HFFc6 (cell line): ENCODE measurements at places on chromosomes 5 and 9. TPM values are rescaled to one million over a fixed set of nuclear protein-coding genes. Genes with fewer than 3 reads are reported as not detected.
A peak's percentile ranks its signal among the peaks of the same experiment; 100 is the strongest.

DNA sequence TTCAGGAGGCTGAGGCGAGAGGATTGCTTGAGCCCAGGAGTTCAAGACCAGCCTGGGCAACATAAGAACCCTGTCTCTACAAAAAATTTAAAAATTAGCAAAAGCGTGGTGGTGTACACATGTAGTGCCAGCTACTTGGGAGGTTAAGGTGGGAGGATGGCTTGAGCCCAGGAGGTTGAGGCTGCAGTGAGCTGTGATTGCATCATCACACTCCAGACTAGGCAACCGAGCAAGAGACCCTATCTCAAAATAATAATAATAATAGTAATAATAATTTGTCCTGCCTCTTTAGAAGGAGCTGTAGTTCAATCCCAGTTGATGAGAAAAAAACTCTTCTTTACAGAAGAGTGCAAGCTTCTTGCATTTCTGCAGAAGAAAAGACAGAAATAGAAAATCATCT, 10.0 kb upstream of the CD74 start:
- DNase-seq, result no peak

The LAMC3 gene
- total RNA-seq, result 0.05 TPM in 1 of 3 replicates, not detected in the others

The CDO1 gene
- total RNA-seq, result 0.12 to 0.30 TPM in 2 of 3 replicates, not detected in the other

The BAG1 gene
- 28.9 TPM in 2 replicates for total RNA-seq

GRCh38 chr9:93299418-93300174, 115.7 kb downstream of the WNK2 start:
- DNase-seq, result no peak

The FBXO4 gene
- total RNA-seq, result 4.7 to 7.8 TPM (median 4.8 TPM) in 3 replicates

- no peak for DNase-seq
Observed at GRCh38 chr9:120926397-120926928, at the start of gene TRAF1. TRAF1 (minus strand) TSS chr9:120926796; CDS start chr9:120926075, 721 bp downstream.

The HTR1A gene
- not detected in 3 replicates for total RNA-seq

DNA sequence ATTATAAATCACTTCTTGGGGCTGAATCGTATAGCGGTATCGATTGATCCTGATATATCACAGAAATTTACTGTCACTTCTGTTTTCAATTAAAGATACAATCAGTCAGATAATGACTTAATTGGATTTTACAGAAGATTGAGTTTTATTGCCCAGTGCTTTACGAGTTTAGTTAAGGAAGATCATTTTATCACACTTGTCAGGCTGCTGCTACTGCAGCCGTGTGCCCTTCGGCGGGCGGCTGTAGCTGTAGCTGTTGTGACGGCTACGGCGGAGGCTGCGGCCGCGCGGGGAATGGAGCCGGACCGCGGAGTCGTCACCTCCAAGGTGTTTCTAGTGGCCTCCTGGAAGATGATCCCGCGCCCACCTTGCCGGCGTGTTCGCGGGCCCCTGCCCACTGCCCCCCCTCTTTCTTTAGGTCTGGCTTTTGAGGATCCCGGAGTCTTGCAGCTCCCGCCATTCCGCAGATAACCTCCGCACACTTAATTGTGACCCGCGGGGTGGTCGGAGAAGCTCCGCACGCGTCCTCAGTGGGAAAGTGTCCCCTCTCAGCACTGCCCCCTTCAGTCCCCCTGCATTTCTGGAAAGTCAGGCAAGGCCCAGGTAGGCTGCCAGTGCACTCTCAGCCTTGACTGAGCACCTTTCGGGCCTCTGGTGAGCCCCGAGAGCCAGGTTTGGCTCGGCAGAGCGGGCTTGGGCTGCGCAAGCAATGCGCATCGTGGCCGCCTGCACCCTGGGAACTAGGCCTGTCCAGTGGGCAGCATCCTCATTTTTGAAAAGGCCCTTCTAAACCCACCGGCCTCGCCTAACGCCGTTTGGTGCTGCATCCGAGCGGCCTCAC, 6.9 kb upstream of the DMRT3 start:
- no peak for DNase-seq

The SGCD gene
- total RNA-seq, result 5.8 to 6.7 TPM (median 6.5 TPM) in 3 replicates

The TUSC1 gene
- total RNA-seq, result 0.18 to 4.0 TPM (median 0.41 TPM) in 3 replicates

DNA sequence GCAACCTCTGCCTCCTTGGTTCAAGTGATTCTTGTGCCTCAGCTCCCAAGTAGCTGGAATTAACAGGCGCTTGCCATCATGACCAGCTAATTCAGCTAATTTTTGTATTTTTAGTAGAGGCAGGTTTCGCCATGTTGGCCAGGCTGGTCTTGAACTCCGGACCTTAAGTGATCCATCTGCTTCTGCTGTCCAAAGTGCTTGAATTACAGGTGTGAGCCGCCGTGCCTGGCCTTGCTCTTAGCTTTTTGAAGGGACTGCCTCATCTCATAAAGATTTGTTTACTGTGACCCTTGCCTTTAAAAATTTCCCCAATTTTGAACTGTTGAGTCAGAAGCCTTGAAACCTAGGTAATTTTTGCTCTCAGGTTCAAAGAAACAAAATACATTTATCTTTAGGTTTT, 17.3 kb downstream of the GPBP1 start:
- DNase-seq, result no peak

GRCh38 chr9:87795178-87795577, 69.3 kb downstream of the CTSL start:
- no peak for DNase-seq

DNA sequence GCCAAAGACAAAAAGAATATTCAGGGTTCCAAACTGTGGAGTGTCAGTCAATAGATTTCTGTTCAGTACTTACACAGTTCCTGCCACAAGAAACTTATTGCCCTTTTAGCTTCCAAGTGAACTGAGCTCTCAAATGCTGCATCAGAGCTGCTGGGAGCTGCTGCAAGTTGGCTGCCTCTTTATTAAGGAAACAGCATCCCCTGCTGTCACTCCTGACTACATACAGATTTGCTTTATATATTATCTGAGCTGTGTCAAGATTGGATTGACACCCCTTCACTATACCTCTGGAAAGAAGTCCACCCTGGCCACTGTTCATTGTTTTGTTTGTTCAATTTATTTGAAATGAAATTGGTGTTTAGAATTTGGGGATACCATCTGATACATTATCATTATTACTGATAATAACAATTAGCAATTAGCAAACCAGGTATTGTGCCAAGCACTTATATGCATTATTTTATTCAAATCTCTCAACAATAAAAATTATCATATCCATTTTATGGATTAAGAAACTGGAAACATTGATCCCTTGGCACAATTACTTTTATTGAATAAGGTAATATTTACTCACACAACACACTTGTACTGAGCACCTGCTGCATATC, 16.4 kb upstream of the C5orf58 start:
- DNase-seq, result peak; percentile 64

The RMRP gene
- total RNA-seq, result 35,096 to 39,404 TPM (median 38,302 TPM) in 3 replicates

The PRR16 gene
- 50.9 to 67.3 TPM (median 66.4 TPM) in 3 replicates for total RNA-seq

DNA sequence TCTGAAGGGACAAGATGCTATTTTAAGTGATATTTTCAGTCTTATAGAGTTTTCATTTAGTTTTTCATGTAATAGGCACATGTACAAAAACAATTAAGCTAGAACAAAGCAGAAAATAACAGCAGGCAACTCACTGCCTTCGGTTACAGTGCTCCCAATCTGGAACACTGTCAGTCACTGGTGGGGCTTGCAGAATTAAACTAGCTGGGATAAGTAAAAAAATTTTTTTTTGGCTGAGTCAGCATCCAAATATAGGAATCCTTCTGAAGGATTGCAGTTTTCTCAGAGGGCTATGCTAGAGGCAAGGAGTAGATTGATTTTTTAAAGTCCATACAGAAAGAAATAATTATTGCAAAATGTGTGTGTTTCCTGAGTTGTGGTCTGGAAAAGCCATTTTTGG, 250.2 kb upstream of the RFX3 start:
- DNase-seq, result no peak

DNA sequence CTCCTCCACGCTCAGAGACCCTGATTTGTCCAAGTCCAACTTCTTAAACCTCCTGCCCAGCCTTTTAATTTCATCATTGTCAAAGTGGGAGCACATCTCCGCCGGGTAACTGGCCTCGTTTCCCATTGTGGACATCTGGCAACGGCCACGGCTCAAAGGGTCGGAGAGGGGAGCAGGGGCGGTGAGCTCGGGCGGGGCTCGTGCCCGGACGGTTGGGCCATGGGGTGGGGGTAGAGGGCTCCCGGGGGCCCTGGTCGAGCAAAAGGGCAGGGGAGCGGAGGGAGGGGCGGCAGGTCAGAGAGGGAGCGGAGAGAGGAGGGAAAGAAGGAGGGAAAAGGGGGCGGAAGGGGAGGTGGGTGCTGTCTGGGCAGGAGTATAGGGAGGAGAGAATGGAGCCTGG, at the start of gene PPP3R2:
Gene PPP3R2, minus strand, starts transcription at position 174 of the 400 bp plus-strand sequence. Its CDS starts 48 bp downstream, at position 126.
- no peak for DNase-seq

DNA sequence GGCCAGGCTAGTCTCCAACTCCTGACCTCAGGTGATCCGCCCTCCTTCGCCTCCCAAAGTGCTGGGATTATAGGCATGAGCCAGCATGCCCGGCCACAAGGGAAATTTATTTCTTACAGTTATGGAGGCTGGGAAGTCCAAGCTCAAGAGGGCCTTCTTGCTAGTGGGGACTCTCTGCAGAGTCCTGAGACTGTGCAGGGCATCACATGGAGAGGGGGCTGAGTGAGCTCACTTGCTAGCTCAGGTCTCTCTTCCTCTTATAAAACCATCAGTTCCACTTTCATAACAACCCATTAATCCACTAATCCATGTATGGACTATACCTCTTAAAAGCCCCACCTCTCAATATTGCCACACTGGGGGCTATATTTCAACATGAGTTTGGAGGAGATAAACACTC, 5.1 kb upstream of the SPIN1 start:
- no peak for DNase-seq

DNA sequence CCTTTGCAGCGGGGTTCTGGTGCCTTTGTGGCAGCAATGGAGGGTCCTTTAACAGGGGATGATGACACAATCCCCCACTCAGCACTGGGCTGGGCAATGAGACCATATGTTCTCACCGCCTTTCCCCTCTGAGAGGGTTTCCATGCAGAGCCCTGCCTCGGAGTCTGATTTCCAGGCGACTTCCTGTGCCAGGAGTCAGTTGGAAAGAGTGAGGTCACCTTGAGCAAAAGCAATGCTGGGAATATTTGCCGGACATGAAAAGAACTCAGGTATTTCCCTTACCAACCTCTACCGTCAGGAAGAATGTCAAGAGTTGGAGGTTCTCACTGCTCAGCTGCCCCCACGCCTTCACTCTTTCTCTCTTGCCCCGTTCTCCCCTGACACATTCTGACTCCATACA, 284.2 kb upstream of the IRX1 start:
- no peak for DNase-seq

DNA sequence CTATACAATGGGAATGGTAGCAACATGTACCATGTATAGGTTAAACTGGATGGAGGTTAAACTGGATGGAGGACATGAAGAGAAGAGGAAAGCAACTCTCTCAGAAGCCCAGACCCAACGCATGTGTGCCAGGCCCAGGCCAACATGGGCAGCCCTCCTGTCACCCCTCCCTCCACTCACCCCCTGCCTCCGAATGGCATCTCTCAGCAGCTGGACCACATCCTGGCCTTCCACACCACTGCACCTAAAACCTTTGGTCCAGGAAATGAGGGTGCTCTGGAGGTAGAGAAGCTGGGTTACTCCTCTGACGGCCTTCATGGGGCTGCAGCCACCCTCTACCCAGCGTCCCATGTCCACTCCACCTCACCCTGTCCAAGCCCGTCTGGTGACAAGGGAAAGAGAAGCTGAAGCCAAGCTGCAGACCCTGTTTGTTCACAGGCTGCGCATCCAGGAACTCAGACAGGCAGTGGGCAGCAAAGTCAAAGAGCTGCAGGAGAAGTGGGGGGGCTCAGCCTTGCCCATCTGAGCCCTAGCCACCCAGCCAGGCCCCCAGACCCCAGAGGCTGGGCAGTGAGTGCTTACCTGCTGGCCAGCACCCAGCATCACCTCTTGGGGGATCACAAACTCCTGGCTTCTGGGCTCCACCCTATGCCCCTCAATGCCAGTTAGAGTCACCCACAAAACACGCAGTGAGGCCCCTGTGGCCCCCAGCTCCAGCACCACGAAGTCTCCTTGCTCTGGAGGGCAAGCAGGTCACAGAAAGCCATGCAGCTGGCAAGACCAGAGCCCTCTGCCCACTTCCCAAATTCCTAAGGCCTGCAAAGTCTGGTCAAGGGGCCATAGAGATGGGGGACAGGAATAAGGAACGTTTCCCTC, 8.5 kb downstream of the HK3 start:
- DNase-seq, result no peak

The FAM169A gene
- not detected in 3 replicates for total RNA-seq

GRCh38 chr9:114968671-114969070, 38.3 kb upstream of the TNFSF8 start:
- DNase-seq, result no peak

- DNase-seq, result no peak
Observed at GRCh38 chr9:93656426-93657239, 80.2 kb downstream of the PHF2 start.

DNA sequence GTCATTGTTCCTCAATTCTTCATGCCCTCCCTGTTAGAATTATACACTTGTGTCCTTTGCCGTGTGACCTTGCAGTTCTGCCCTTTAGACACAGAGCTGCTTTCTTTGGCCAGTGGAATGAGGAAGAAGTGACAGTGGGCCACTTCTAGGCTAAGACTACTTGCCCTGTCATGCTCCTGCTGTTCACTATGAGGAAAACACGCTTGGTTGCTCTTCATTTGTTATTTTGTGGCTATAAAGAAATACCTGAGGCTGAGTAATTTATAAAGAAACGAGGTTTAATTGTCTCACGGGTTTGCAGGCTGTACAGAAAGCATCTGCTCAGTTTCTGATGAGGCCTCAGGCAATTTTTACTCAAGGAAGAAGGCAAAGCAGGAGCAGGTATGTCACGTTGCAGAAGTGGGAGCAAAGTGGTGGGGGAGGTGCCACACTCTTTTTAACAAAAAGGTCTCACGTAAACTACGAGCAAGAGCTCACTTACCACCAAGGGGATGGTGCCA, 279.1 kb upstream of the DMAC1 start:
- DNase-seq, result no peak

The C9 gene
- 0.07 to 0.10 TPM in 2 of 3 replicates, not detected in the other for total RNA-seq

The PITX1 gene
- 13.3 to 26.0 TPM (median 19.9 TPM) in 3 replicates for total RNA-seq

GRCh38 chr9:107832871-107833270, 343.3 kb upstream of the KLF4 start:
- DNase-seq, result no peak

DNA sequence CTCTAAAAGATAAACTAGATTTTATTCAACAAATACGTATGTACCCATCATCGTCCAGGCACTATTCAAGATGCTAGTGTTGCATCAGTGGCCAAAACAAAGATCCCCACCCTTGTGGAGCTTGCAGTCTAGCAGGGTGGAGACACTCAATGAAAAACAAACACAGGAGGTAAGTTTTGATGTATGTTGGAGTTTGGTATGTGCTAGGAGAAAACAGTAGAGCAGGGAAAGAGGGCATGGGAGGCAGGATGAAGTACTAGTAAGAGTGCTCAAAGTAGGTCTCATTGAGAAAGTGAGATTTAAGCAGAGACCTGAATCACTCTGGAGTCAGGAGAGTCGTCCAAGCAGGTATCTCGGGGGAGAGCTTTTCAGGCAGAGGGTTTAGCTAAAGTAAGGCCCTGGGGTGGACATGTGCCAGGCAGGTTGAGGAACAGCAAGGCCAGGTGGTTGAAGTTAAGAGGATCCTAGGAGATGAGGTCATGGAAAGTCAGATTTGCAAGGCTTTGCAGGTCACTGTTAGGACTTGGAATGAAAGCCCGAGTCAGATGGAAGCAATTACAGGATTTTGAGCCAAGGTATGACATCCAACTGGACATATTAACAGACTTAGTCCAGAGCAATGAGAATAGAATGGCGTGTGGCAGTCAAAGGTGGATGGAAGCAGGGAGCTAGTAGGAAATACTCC, 9.2 kb downstream of the SNX18 start:
- no peak for DNase-seq
